ENCODE measurements at places on chromosomes 7 and 10. TPM values are rescaled to one million over a fixed set of nuclear protein-coding genes. Genes with fewer than 3 reads are reported as not detected.

The TMEM270 gene
- not detected for total RNA-seq

GRCh38 chr7:151079199-151079910 is 1.3 kb downstream of the FASTK start:
- no peak for DNase-seq

- DNase-seq, result no peak
These were observed 33.4 kb downstream of the INPP5A start for GRCh38 chr10:132570771-132571649.

GRCh38 chr10:88113657-88114272 is 250.3 kb downstream of the PTEN start:
- no peak for DNase-seq

The AKR1C1 gene
- total RNA-seq, result 1.6 TPM

DNA sequence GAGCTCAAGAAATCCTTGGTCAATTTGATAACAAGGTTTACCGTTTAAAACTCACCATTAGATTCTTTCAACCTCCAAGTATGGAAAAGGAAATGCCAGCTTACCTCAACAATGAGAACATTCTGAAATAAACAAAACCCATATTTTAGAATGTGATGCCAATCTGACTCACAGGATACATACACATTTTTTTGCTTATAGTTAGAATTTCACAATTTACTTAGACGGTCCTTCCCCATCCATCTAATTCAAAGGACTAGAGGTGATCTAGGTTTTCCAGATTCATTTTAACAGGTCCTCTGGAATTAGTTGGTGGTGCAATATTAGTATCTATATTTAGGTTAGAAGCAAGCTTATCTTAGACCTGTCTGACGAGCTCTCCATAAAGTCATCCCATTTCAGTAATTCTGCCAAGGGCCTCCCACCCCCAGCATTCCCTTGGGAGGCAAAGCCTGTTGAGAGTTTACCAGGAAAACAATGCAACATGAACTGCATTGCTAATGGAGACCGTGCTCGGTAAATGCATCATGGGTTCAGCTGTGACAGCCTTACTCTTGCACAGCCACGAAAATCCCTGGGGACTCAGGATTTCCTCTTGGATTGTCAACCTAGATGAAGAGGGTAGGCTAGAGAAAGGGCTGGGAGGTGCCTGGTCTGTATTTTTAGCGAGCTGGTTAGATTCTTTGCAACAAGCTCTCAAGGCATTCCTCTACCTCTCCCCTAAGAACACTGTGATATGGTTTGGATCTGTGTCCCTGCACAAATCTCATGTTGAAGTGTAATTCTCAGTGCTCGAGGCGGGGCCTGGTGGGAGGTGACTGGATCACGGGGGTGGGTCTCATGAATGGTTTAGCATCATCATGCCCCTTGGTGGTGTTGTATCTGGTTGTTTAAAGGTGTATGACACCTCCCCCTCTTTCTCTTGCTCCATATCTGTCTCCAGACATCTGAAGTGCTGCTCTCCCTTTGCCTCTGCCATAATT is 93.8 kb downstream of the PRTFDC1 start:
- DNase-seq, result no peak

DNA sequence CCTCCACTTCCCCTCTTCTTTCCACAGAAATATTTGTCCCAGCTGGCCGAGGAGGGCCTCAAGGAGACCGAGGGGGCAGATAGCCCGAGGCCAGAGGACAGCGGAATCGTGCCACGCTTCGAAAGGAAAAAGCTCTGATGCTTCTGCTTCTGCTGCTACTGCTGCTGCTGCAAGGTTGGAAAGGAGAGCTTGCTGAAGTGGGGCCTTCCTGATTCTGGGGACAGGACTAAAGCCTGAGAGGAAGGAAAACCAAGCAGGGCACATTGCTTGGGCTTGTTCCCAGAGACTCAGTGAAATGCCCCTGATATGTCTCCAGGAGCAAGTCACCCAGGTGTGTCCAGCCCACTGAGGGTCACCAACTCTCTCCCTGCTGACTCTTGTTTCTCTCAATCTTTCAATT is 35.9 kb upstream of the PDCD4 start:
- DNase-seq, result no peak

DNA sequence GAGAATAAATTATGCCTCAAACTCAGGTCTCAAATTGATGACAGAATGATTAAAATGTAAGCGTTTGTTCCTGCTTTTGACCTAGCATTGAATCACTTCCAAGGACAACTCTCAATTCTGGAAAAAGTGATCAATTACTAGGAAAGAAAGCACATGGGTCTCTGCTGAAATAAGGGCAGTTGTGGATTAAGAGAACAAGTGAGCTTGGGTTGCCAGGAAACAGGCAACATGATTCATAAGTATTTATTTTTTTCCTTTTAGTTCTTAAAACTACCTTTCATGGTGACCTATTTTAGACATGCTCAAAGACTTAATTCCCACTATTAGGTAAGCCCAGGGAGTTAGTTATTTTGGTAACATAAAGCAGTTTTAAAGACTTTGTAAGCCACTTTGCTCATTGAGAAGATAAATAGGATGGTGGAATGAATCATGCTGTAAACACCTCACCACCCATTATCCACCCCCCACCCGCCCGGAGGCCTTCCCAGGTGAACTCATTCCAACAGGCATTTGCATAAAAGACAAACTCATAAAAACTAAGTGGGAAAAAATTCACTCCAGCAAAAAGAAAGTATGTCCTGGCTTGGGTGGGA is 728.3 kb downstream of the SORCS1 start:
- DNase-seq, result no peak

DNA sequence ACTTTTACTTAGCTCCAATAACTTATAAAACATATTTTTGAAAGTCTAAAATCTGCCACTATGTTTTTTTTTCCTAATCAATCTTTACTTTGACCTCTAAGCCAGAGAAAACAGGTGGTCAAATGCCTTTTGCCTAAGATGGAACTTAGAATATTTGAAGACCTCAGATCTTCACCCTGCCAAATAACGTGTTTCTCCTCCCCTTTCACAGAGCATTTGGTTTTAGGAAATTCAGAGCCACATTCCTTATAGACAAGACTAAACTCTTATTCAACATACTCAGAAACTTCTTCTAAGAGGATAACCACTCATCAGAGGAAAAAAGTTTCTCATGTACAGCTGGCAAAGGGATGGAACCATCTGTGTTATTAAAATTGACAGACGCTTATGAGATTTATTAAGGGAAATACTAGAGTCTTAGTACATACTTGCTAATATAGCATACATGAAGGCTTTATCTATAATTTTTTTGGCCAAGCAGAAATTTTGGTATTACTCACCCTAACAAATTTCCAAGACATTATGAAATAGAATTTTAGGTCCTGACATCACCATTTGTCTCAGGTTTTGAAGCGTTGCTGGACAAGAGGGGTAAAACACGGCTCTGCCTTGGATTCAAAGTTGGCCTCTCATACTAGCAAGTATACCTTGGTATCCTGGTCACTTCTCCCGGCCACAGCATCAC is 2.6 kb upstream of the EGFR start:
- no peak for DNase-seq

GRCh38 chr10:129521161-129522025 is 54.4 kb downstream of the MGMT start:
- no peak for DNase-seq

The ZP3 gene
- total RNA-seq, result 7.0 TPM

The MYOF gene
- 0.14 TPM for total RNA-seq

The CCDC172 gene
- total RNA-seq, result not detected

The CALD1 gene
- total RNA-seq, result not detected

The GPR26 gene
- total RNA-seq, result not detected

GRCh38 chr10:85400981-85401695 is 965.5 kb downstream of the GRID1 start:
- no peak for DNase-seq

DNA sequence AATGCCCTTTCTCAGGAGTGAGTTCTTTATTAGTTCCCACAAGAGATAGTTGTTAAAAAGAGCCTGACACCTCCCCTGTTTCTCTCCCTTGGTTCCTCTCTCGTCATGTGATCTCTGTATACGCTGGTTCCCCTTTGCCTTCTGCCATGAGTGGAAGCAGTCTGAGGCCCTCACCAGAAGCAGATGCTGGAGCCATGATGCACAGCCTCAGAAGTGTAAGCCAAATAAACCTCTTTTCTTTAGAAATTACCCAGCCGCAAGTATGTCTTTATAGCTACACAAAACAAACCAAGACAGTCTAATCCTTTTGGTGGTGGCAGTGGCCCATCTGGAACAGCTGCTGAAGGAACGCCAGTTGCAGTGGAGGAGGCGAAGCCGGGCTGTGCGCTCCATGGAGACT is 9.3 kb downstream of the DNAJB9 start:
- no peak for DNase-seq

DNA sequence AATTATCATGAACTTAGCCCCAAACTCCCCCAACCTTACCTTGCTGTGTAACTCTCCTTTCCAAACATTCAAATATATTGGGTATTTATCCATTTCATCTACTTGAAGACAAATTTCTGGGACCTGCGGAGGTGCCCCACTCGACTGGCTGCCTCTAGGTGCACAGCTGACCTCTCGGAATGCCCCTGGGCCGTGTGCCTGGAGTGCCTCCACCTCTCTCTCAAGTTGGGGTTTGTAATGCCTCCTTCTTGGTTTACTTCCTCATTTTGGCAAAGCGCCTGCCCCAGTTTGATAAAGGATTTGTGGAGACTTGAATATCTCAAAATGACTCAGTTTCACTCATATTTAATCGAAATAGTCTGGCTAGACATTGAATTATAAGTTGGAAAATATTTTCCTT is 16.6 kb downstream of the ZNF777 start:
- DNase-seq, result no peak

The NMT2 gene
- 28.1 TPM for total RNA-seq

DNA sequence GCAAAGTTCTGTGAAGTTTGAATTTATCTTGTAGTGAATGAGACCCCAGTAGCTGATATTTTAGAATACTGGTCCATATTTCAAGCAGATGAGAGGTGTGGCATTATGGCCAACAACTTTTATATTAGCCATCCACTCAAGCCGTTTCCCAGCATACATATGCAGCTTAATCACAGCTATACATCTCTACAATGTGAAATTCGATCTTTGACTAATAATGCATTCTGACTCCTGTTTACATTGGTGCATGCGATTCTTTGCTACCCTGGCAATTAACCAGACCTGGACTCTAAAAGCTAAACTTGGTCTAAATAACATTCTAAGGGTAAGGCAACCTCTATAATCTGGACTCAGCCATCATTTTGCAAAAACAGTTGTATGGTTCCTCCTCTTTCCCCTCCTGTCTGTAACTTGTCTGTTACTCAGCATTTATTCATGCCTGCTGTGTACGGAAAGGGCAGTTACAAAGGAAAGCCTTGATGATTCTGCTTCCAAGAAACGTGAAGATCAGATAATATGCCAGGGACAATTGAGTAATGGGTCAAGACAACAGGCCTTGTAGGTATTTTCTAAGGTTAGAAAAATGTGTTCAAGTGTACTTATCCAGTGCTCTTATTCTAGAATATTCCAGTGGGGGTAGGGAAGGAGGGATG is 50.6 kb downstream of the PNLIPRP2 start:
- no peak for DNase-seq

DNA sequence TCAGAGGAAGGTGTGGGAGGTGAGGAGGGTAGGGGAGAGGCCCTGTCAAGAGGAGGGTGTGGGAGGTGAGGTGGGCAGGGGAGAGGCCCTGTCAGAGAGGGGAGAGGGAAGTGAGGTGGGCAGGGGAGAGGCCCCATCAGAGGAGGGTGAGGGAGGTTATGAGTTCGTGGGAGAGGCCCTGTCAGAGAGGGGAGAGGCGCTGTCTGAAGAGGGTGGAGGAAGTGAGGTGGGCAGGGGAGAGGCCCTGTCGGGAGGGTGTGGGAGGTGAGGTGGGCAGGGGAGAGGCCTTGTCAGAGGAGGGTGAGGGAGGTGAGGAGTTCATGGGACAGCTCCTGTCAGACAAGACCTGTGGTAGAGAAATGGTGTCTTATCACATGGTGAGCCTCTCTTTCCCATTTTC is 74.4 kb downstream of the INPP5A start:
- DNase-seq, result no peak

The WBP1L gene
- 6.5 TPM for total RNA-seq

The AS3MT gene
- total RNA-seq, result 0.77 TPM

DNA sequence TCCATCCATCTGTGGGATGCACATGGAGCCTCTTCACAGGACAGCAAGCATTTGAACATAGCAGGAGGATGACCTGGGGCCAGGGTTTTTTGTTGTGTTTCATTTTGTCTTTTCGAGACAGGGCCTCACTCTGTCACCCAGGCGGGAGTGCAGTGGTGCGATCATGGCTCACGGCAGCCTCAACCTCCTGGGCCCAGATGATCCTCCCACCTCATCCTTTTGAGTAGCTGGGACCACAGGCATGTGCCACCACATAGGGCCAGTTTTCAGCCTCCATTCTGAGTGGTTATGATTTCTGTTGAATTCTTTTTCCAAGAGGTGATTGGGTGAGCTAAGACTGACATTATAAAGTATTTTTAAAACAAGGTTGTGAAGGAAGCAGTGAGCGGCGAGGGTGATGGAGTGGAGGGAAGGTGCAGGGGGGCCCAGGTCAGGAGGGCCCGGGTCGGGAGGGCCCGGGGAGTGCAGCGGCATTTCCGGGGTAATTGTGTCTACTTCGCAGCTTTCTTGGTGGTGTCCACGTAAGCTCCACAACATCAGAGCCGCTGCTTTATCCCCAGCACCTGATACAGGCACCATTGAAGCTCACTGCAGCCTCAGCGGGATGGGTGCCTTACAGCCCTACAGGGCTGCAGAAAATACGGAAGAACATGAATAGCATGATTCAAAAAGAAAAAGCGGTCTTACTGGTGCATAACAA is 12.0 kb upstream of the LARP4B start:
- DNase-seq, result no peak
